ENCODE measurements at places on chromosomes 11 and 22. TPM values are rescaled to one million over a fixed set of nuclear protein-coding genes. Genes with fewer than 3 reads are reported as not detected.

The CHEK2 gene
- 15.6 TPM for total RNA-seq

The TREH gene
- not detected for total RNA-seq

The GGT5 gene
- total RNA-seq, result not detected

The EIF3F gene
- 316 TPM for total RNA-seq

The ACR gene
- total RNA-seq, result not detected

The ART1 gene
- not detected for total RNA-seq

The CD3E gene
- total RNA-seq, result 1.0 TPM

The PRAME gene
- total RNA-seq, result 0.15 TPM

The OR52A5 gene
- total RNA-seq, result not detected

- no peak for DNase-seq
Measured at GRCh38 chr11:1000357-1001278, 35.9 kb downstream of the MUC6 start.

GRCh38 chr11:83725269-83725560 is 439.0 kb upstream of the CCDC90B start:
- DNase-seq, result no peak

DNA sequence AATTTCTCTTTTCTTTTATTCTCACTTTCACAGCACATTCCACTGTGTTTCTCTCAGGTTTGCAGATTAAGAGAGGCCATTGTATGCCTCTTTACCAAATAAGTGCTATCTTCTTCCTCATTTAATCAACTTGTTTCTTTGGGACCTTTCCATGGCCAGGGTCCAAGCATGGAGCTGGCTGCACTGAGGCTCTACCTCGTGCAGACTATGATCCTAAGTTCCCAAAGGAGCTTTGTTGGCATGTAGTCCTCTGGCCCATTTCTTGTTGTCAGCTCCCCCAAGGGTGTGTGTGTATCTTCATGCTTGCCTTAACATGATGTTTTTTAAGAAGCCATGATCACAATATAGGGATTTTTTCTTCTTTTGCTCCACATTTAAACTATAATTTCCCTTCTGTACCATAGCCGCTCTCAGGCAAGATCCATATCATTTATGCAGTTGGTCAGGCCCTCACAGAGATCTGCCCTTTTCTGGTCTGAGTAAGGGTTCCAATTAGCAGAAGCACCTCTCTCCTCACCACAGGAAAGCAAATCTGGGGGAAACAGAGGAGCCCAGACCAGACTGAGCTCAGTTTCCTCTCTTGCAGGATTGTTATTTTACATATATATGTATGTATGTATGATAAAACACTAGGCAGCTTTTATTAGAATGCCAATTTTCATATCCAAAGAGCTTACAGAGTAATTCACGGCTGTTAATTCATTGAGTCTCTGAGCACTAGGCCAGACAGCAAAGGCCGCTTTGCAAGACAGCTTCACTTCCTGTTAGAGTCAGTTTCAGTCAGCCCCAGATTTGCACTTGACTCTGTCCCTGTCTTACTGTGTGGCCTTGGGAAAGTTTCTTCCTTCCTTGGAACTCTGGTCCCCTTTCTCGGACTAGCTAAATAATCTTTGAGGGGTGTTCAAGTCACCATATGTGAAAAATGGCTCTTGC is 34.3 kb downstream of the CYB5R2 start:
- DNase-seq, result no peak

GRCh38 chr11:134749040-134749839 is 337.2 kb upstream of the B3GAT1 start:
- no peak for DNase-seq

GRCh38 chr11:8728563-8728962 is 46.0 kb downstream of the RPL27A start:
- no peak for DNase-seq

GRCh38 chr11:59822989-59823566 is 12.5 kb upstream of the MRPL16 start:
- peak; percentile 60 for DNase-seq

DNA sequence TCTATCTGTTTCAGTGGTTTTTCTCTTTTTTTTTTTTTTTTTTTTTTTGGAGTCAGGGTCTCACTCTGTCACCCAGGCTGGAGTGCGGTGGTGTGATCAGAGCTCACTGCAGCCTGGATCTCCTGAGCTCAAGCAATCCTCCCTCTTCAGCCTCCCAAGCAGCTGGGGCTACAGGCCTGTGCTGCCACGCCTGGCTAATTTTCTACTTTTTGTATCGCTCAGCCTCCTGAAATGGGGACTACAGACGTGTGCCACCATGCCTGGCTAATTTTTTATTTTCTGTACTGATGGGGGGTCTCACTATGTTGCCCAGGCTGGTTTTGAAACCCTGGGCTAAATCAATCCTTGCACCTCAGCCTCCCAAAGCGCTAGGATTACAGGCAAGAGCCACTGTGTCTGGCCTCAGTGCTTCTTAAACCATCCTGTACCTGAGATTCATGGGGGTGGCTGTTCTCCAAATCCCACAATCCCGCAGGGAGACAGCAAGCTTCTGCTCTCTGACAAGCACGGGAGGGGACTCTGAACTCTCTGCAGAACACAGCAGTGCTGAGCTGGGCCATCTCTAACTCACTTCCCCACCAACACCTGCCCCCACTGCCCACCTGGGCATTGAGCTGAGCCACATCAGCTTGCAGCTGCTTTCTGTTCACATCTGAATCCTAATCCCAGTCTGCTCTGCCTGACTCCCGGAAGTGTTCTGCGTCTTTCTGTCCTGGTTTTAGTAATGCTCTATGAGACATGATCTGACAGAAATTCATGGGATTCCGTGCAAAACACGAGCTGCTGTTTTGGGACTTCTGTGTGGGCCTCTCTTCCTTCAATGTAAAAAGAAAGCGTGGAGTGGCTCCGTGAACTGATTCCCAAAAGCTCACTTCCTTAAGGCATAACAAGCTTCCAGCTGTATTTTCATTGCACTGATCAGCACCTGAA is 400.0 kb downstream of the LARGE1 start:
- peak; percentile 41 for DNase-seq

DNA sequence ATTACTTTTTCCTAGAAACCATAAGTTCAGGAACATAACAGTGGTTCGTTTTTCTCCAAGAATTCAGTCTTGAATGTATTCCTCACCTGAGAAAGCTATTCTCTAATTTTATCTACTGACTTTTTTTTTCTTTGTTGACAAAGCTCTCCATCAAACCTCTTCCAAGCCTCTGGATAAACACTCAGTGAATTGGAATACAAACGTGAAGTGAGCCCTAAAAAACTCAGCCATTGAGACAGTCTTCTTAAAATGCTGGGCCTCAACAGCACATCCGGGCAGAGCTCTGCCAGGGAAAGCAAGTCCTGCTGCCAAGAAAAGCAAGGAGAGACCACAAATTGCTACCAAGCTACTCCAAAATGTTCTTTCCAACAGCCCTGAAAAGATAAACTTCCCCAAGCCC is 7.7 kb upstream of the SLC1A2 start:
- no peak for DNase-seq

DNA sequence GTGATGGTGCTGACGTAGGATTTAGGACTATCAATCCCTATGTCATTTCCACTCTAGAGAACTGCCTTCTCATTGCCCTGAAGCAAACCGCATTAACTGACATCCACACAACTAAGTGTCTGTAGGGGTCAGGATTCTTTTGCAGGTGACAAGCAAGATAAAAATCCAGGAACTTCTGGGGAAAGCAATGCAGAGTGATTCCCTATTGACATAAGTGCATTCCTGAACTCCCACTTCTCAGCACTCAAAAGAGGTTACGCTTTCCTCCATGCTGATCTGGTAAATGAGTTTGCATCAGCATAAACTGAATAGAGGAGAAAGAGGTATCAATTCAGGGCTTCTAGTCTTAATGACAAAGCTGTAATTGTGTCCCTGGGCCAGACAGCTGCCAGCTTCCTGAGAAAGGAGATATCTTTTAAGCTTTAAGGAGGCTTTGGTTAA is 224.6 kb upstream of the ISX start:
- no peak for DNase-seq

- no peak for DNase-seq
Measured at GRCh38 chr22:43326331-43327156, 16.6 kb downstream of the SCUBE1 start.

DNA sequence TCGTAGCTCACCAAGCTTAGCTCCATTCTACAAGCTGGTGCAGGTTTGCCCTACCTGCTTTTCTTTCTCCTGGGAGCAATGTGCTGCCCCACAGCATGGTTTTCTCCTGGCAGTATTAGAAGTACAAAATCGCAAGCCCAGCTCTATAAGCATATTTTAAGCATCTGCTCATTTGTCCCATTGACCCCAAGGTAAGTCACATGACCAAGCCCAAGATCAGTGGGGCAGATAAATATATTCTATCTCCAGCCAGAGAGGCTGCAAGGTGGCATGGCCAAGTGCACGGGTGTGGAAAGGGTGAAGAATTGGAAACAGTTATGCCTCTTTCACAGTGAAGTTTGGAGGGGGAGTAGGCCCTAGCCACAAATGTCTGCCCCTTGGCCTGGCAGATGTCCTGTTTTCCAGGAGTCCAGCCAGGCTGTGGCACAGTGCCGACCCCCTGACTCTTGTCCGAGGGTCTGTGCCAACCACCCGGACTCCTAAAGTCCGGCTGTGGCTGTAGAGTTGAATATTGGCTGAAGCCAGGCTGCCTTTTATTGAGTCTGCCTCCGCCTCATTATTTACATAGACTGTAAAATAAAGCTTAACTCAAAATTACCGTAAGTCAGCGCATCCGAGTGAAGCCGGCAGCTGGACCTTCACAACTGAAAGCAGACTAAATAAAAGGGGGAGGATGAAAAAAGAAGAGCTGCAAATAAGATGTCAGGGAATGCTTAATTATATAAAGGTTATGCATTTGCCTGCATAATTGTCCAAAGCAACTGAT is 165.7 kb downstream of the COMMD9 start:
- no peak for DNase-seq

DNA sequence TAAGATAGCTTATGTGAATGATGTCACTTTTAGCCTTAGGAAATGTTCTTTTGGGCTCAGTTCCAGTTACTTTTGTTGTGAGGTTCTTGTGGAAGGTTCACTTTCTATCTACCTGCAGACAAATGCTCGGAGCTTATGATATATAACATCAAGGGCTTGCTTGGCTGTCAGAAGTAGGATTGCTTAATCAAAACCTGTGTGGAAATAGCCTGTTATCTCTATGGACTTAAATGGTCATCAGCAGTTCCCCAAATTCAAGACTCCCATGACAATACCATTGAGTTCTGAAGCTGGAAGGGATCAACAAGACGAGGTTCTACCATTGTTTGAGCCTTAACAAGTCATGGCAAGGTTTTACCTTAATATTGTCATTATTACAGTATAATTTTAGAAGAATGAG is 43.8 kb downstream of the FLI1 start:
- no peak for DNase-seq

GRCh38 chr22:43213051-43213450 is 26.1 kb upstream of the TTLL12 start:
- DNase-seq, result no peak

GRCh38 chr11:10303558-10304363 is 1.1 kb upstream of the ADM start:
- DNase-seq, result peak; percentile 68

DNA sequence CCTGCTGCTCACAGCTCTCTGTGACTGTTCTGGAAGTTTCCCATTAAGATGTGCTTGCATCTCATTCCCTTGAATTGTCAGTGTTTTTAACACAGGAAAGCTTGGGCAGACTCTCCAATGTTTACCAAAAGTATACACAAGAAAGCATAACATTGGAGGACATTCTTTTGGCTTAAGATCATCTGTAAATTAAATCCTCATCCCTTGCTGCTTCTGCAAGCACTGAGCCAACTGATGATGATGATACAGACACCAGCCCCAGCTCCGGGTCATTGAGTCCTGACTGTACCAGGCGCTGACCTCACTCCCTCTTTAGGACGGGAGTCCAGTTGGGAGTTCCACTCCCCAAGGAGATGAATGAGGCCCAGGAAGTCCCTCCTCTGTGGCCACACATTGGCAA is 23.8 kb downstream of the CD82 start:
- DNase-seq, result no peak

DNA sequence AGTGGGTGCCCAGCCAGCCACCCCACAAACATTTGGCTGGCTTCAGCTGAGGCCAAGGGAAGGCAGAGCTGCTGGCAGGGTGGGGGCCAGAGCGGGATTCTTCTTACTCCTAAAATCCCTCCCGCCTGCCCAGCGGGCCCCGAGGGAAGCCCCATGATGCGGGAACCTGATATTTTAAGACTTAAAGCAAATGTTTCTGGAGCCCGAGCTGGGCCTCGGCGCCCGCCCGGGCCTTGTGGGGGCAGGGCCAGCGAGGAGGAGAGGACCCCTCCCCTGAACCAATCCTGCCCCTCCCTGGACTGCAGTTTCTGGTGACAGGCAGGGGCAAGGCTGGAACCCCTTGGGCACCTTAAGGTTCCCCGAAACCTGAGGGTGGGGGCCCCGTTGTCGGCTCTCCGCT is 17.2 kb downstream of the GP1BB start:
- DNase-seq, result no peak

GRCh38 chr11:83909579-83910534 is 623.7 kb upstream of the CCDC90B start:
- DNase-seq, result no peak

DNA sequence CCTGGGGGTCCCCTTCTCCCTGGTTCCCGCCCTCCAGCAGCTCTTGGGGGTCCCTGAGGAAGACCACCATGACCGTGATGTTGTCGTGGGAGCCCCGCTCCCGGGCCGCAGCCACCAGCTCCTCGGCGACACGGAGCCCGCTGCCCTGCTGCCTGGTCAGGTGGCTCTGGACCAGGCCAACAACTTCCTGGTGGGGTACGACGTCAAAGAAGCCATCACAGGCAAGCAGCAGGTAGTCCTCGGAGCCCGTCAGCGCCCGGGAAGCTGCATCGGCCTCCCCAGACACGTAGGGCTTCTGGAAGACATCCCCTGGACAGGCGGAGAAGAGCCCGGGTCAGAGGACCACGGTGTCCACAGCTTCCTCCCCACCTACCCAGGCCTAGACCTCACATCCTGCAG is 29.5 kb downstream of the PPM1F start:
- DNase-seq, result no peak

- no peak for DNase-seq
Measured at GRCh38 chr11:13115380-13115675, 106.2 kb downstream of the RASSF10 start.

DNA sequence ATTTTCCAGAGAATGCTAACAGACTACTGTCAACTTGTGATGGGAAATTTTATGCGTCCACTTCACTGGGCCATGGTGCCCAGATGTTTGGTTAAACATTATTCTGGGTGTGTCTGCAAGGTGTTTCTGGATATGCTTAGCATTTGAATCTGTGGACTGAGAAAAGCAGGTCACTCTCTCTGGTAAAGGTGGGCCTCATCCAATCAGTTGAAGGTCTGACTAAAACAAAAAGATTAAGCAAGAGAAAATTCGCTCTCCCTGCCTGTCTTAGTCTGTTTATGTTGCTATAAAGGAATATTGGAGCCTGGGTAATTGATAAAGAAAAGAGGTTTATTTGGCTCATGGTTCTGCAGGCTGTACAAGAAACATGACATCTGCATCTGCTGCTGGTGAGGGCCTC is 32.1 kb upstream of the CD81 start:
- no peak for DNase-seq
